ENCODE measurements at places on chromosomes 1 and 21. TPM values are rescaled to one million over a fixed set of nuclear protein-coding genes. Genes with fewer than 3 reads are reported as not detected.
A peak's percentile ranks its signal among the peaks of the same experiment; 100 is the strongest.

Gene AKT3
- 18.3 TPM for total RNA-seq

GRCh38 chr1:1122078-1122811, 6.4 kb upstream of the C1orf159 start:
- DNase-seq: peak; percentile 74

- peak; percentile 64 for DNase-seq
Measured at GRCh38 chr1:155324717-155325602, 4.3 kb downstream of the RUSC1 start.

- DNase-seq: peak; percentile 49
Measured at GRCh38 chr1:43414634-43415223, 25.0 kb downstream of the SZT2 start.

DNA sequence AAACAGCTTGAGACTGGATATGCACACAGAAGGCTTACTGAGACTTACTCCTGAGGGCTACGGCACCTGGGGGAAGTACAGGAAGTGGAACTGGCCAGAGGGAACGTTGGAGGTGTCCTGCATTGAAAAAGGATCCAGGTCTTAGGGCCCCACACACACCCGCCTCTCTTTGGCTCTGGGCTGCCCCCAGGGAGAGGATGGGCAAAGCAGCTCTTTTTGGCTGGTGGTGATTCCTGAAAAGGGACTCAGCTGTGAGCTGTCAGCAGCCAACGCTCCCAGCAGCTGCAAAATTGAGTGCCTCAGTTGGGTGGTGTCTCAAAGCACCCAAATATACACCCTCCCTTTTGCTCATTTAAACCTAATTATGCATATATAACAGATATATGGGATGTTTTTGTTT, 213.2 kb downstream of the TNR start:
- no peak for DNase-seq

- DNase-seq: no peak
Measured at GRCh38 chr1:94026619-94027380, 94.1 kb downstream of the ABCA4 start.

Gene SYCP1
- not detected for total RNA-seq

- DNase-seq: no peak
Measured at GRCh38 chr1:46650491-46650890, 17.7 kb downstream of the ATPAF1 start.

- no peak for DNase-seq
Measured at GRCh38 chr1:77467741-77468140, 185.9 kb downstream of the AK5 start.

DNA sequence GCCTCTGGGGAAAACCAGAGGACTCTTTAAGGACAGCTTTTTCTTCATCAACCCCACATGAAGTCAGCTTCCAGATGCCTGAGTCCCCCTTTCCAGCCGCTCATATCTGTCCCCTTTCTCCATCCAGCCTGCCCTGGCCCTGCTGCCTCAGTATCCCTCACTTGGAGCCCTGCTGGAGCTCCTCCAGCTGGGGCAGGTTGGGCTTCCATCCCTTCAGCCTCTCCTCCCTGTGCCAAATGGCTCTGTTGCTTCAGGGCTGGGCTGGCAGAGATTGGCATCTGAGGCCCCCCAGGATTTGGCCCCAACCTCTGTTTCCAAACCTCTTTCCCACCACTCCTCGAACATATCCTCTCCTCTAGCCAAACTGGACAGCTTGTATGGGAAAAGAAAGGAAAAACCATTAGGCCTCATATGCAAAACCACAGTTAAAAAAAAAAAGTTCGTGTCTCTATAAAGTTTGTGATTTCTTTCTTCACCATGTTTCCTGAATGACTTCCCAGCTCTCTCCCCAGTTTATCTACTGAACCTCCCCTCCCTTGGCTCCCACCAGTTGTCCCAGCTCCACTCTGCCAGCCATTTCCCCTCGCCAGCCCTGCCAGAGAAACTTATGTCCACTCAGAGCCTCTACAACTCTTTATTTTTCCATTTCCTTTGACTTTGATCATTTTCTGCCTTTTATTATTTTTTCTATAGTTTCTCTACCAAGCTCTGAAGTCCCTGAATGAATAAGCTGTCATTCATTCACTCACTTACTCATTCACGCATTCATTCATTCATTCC, 217.9 kb downstream of the FOXD2 start:
- no peak for DNase-seq

GRCh38 chr21:28944296-28944695, 48.4 kb downstream of the LTN1 start:
- no peak for DNase-seq

DNA sequence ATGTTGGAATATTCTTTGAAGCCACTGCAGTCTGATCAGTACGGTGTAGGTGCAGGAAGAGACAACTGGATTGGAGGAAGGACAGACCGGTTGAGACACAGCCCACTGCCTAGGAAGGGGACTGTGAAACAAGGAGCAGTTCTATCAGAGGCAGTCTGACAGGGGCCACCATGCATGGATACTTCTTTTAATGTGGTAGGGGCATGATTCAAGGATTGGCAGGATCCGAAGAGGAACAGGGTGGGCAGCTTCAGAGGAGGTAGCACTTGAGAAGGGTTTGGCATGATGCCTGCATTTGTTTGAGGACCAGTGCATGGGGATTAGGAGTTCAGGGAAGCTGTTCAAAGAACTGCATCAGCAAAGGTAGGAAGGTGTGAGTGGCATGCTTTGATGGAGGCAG, 167.9 kb downstream of the DYRK1A start:
- no peak for DNase-seq

Gene NPL
- 1.2 TPM for total RNA-seq

Gene IL23R
- 0.09 TPM for total RNA-seq

DNA sequence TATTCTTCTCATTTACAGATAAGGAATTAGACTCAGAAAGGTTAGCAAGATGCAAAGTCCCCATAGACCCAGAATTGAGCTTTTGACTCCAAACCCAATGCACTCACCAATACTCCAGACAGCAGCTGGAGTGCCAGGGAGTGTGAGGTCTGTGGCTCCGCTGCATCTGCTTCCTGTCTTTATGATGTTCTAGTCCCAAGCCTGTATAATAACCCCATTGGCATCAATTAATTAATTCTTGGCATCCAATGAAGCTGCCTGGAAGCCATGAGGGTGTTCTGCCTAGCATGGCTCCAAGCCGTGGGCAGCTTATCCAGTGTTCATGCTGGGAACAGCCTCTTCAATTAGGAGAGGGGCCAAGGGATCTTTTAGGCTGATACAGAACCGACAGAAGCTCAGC, 188.7 kb downstream of the GIPC2 start:
- DNase-seq: no peak

DNA sequence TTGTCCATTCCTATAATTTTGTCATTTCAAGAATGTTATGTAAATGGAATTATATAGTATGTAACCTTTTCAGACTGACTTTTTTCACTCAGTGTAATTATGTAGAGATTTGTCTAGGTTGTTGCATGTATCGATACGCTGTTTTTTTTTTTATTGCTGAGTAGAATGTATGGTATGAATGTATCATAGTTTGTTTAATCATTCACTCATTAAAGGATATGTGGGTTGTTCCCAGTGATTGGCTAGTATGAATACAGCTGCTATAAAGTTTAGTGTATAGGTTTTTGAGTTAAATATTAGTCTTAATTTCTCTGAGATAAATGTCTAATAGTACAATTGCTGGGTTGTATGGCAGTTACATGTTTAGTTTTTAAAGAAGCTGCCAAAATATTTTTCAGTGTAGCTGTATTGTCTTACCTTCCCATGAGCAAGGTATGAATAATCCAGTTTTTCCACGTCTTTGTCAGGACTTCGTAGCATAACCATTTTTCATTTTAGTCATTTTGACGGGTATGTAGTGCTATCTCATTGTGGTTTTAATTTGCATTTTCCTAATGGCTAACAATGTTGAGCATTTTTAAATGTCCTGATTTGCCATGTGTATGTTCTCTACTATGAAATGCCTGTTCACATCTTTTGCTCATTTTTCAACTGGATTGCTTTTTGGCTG, 22.4 kb downstream of the CASQ2 start:
- no peak for DNase-seq

Gene PTGFR
- total RNA-seq: 0.76 TPM

DNA sequence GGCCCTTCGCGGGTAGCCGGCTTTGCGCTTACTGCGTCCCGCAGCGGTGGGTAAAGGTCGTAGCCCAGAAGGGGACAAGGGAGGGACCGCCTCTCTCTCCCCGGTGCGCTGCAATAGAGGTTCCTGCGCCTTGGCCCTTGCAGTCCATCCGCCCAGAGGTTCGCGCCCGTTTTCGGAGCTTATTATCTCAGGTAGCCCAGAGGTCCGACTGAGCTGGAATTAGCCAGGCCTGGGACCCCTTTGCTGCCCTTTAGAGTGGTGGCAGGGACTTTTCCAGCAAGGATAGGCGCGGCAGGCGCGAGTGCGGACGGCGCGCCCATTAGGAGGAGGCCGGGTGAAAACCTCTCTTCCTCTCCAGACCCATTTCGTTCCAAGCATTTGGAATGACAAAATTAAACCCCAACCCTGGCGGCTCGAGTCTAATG, 5.0 kb downstream of the LHX4 start:
- no peak for DNase-seq

GRCh38 chr1:26370591-26371382, 1.8 kb downstream of the ZNF683 start:
- DNase-seq: no peak

GRCh38 chr1:108097018-108097417, 103.1 kb downstream of the SLC25A24 start:
- no peak for DNase-seq

DNA sequence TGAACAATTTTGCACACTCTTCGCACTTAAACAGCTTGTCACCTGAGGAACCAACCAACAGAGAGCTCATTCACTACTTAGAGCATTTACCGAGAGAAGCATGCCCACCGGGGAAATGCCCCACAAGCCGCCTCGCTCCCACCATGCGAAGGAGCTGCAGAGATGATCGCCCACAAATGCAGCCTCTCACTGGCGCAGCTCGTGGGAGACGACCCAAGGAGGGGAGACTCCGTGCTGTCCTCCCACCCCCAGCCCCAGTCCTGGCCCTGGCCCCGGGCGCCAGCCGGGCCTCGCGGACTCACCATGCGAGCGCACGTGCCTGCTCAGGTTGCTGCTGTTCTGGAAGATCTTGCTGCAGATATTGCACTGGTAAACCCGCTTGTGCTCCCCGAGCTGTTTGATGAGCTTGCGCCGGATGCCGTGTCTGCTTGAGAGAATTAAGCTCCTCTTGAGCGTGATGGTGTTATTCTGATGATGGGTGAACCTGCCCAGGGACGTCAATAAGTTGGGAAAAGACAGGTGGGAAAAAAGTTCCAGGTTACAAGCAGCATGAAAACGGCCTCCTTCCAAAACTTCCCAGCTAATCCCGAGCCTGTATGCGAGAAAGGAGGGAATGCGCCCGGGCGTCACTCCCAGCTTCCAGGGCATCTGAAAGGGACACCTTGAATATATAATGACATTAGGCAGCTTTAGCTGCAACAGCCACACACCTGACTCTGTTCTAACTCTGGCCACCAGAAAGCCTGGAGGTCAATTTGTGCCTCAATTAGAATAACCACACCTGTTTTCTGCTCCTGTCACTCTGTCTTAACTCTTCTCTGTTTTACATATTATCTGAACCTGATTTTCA, 42.8 kb downstream of the PRDM15 start:
- DNase-seq: no peak

DNA sequence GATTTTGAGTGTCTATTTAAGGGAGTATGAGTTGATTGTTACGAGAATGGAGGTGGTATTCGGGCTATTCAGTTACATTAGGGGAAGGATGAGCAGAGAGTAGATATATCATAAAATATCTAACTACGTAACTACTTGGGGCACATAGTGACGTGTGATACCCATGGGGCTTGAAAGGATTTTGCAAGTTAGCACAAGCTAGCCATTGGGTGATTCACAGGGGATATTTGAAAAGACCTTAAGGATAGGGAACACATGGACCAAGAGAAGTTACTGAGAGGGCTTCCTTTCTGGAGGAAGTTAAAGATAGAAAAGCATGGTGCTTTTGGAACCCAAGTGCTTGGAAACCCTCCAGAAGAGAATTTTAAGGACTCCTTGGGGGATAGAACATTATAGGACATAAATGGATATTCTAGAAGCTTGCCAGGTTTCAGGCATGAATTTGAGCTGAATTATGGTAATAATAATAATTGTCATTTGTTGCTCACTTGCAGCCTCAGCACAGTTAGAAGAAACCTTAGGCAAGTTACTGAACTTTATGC, 5.4 kb downstream of the DISP1 start:
- DNase-seq: no peak

Gene FLG2
- not detected for total RNA-seq

Gene ATP6V1G3
- total RNA-seq: not detected

Gene TATDN3
- total RNA-seq: 8.6 TPM

Gene C21orf91
- total RNA-seq: 3.1 TPM

DNA sequence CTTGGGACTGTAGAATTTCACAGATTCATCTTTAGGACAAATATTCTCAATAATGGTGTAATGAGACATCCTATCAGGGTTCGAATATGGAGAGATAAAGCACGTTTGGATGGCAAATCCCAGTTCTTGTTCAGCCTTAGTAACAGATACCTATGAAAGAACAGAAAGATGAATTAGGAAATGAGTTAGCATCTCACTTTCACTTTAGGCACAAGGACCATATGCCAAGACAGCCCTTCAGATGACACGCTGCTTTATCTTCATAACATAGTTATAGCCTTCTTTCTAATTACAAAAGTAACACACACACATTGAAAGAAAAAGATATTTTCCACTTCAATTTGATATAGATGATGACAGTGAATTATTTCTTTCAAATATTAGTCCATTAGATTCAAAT, 173.6 kb downstream of the TGFBR3 start:
- no peak for DNase-seq

DNA sequence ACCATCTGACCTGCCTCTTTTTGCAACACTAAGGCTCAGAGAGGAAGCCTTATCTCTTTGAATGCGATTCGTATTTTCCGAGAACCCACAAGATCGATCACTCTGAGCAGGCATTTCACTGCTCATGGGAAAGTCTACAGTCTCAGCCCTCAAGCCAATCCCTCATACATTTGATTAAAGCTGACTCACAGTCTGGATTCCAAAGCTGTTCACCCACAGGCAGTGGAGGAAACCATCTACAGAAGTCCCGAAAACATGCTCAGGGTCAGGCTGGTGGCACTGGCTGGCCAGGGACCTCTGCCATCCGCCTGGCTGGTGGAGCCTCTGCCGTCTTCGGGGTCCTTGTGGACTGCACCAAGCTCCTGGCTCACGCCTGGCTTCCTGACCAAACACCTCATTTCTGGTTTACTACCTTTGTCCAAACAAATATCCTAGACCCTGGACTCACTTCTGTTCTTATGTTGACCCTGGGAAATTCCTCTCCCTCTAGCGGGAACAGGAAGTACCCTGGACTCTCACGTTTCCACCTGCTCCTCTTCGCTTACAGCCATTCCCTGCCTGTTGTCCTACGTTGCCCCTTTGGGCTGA, 650.0 kb downstream of the SMYD3 start:
- DNase-seq: no peak

- no peak for DNase-seq
Measured at GRCh38 chr1:97101509-97101908, 379.9 kb downstream of the PTBP2 start.

Gene RIPPLY3
- not detected for total RNA-seq

GRCh38 chr1:212915245-212916091, 34.9 kb upstream of the VASH2 start:
- peak; percentile 44 for DNase-seq

Gene NPHP4
- total RNA-seq: 8.3 TPM

Data from pancreas (tissue), 10 donors.